ENCODE measurements at places on chromosomes 2 and 18. TPM values are rescaled to one million over a fixed set of nuclear protein-coding genes. Genes with fewer than 3 reads are reported as not detected.

- peaks cover 48% of the 10 kb centered on the region for H3K4me1 ChIP-seq
- no peak overlapping the region for H3K27ac ChIP-seq
- H3K36me3 ChIP-seq = no peaks in the 10 kb centered on the region
- no peak overlapping the region for H3K4me3 ChIP-seq
These were observed 37.2 kb downstream of the PTPRM start for GRCh38 chr18:7604361-7604760.

DNA sequence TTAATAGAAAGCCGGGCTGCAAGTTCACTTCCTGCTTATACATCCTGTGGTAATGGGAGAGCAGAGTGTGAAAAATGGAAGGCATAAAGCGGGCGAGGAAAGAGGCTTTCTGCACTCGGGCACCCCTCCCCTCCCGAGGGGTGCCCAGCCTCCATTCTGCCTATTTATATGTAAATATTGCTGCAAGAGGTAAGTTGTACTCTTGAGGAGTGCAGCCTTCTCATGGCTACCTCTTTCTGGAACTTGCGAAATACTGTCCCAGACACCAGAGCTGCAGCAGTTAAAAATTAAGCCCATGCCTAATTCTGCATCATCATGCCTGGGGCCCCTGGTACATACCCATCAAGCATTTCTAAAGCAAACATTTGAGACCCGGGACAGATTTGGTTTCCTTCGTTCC is 156.0 kb downstream of the GBX2 start:
- no peaks in the 10 kb centered on the region for H3K36me3 ChIP-seq
- DNase-seq = peak; percentile 37
- H3K4me1 ChIP-seq = no peaks in the 10 kb centered on the region

DNA sequence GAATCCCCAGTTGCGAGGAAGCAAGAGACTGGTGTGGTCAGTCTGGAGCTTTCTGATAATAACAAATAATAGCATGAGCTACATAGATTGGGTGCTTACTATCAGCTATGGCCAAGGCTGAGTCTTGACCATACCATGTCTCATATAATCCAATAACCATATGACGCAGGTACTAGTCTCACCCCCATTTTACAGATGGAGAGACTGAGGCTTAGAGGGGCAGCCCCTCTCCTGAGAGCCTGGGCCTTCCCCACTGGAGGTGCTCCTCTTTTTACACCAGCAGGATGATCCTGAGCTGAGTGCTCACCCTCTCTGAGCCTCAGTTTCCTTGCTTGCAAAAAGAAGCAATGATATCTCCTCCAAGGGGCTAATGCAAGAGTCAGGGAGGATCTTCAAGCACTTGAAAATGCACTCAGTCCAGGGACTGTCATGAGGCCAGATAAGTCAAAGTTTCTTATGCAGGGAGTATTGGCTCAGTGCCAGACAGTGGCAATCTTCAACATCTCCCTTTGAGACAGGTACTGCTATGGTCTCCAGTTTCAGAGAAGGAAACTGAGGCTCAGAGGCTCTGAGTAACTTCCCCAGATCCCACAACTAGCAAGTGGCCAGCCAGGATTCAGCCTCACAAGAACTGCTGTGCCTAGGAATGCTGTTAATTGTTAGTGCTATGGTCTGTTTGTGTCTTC is 149.7 kb downstream of the TFCP2L1 start:
- no peak for DNase-seq
- H3K4me1 ChIP-seq = no peaks in the 10 kb centered on the region
- H3K27ac ChIP-seq = no peak overlapping the region
- no peaks in the 10 kb centered on the region for H3K27me3 ChIP-seq
- H3K36me3 ChIP-seq = no peaks in the 10 kb centered on the region

- H3K4me3 ChIP-seq = no peak overlapping the region
- H3K4me1 ChIP-seq = no peaks in the 10 kb centered on the region
- H3K27ac ChIP-seq = no peak overlapping the region
- no peaks in the 10 kb centered on the region for H3K27me3 ChIP-seq
- no peak for DNase-seq
These were observed 48.7 kb upstream of the OTOF start for GRCh38 chr2:26526589-26526988.

- no peaks in the 10 kb centered on the region for H3K27me3 ChIP-seq
- no peaks in the 10 kb centered on the region for H3K36me3 ChIP-seq
- no peak for DNase-seq
- no peaks in the 10 kb centered on the region for H3K4me1 ChIP-seq
These were observed 72.8 kb upstream of the DSEL start for GRCh38 chr18:67589325-67589724.

- H3K36me3 ChIP-seq = no peaks in the 10 kb centered on the region
- H3K27me3 ChIP-seq = no peaks in the 10 kb centered on the region
- H3K4me3 ChIP-seq = no peak overlapping the region
- DNase-seq = no peak
These were observed 187.0 kb upstream of the HDAC4 start for GRCh38 chr2:239587841-239588240.

DNA sequence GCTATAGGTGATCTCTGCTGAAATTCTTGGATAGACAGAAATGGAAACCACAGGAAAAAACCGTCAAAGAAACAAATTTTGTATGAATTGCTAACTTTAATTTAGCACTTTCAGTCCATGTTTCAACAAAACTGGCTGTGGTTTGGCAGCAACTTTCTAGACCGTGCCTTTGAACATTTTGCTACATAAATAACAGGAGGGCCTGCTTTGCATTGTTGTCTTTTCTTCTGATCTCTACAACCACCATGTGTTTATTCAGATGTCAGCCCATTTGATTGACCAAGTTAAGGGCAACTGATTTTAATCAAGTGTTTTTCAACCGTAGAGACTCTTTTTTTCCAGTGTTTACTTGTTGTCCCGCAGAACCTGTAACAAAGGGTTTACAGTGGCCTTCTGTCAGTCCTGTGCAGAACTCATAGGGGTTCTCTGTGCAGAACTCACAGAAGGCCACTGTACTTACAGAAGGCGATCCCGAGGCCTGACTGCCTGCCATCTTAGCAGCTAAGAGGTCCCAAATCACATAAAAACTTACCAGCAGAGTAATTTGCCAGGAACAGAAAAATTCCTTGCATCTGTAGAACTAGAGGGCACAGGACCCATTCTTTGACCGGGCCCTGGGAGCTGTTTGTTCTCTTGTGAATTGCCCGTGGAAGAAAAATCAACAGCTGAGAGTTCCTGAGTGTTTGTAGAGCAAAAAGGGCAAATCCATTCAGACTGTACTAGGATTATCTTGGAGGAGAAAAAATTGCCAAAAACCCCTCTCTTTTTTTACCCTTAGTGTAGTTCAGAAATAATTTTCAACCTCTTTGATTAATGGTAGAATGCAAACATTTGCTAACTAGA is 120.6 kb downstream of the PRKRA start:
- DNase-seq = no peak
- H3K27me3 ChIP-seq = no peaks in the 10 kb centered on the region
- peaks cover 8% of the 10 kb centered on the region for H3K4me1 ChIP-seq
- H3K4me3 ChIP-seq = no peak overlapping the region
- no peaks in the 10 kb centered on the region for H3K36me3 ChIP-seq
- H3K27ac ChIP-seq = no peak overlapping the region

DNA sequence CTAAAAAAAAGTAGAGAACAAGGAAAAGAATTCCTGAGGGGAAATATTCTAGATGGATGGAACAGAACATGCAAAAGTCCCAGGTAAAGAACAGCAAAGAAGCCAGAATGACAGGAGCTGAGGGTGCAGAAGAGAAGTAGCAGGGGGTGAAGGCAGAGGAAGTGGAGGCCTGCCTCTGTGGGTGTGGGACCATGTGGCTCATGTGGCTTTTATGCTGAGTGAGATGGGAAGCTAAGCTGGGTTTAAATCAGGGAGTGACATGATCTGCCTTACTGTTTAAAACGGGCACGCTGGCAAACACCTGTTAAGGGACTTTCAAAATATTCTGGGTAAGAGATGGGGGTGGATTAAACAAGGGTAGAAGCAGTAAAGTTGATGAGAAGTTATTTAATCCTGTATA is 40.0 kb downstream of the GKN2 start:
- peaks cover 12% of the 10 kb centered on the region for H3K4me1 ChIP-seq
- no peaks in the 10 kb centered on the region for H3K27me3 ChIP-seq
- H3K36me3 ChIP-seq = no peaks in the 10 kb centered on the region
- H3K4me3 ChIP-seq = no peak overlapping the region

DNA sequence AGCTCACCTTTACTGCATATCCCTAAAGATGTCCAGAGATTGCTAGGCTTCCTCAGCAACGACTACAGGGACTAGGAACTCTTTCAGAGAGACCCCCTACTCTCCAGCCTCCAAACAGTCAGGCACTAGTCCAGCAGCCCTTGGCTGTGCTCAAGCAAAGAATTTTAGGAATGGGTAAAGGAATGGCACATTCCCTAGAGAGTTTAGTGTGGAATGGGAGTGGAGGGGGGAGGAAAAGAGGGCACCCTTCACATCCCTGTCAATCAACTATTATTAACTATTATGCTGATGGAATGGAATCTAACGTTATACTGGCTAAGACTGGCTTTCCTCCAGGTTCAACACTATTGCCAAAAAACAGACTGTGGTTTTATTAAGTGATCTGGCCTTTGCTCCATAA is 64.8 kb downstream of the IKZF2 start:
- H3K27me3 ChIP-seq = no peaks in the 10 kb centered on the region
- H3K4me1 ChIP-seq = no peaks in the 10 kb centered on the region
- H3K4me3 ChIP-seq = no peak overlapping the region
- no peaks in the 10 kb centered on the region for H3K36me3 ChIP-seq
- no peak overlapping the region for H3K27ac ChIP-seq
- no peak for DNase-seq

DNA sequence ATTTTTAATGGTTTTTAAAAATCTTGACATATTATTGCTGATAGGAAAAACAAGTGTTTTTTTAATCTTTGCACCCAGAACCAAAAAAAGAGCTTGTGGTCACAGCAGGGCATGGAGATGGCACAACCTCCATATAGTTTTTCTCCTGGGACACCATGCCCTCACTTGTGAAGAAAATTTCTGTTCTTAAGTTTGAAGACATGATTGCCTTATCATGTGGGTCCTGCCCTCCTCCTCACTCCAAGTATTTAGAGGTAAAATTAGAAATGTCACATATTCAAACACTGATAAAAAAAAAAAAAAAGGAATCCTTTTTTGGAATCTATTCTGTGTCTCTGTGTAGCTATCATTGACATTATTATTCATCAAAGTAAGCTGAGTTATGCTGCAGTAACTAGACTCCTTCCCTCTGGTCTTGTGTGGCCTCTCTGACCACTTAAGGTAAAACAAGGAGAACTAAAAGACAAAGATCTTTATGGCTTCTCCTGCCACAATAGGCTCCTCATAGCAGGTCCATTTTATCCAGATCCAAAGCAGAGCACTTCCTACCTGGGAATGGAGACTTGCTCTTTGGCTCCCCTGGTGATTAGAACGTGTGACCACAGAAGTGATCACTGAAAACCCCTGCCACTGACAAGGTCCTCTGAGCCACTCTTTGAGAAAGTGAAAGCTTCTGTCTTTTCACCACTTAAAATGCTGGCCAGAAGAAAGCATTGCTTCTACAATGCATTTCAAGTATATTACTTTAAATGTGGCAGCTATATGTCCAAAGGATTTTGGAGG is 19.8 kb downstream of the ADD2 start:
- H3K27me3 ChIP-seq = no peaks in the 10 kb centered on the region
- H3K27ac ChIP-seq = no peak overlapping the region
- no peak overlapping the region for H3K4me3 ChIP-seq
- DNase-seq = no peak
- no peaks in the 10 kb centered on the region for H3K36me3 ChIP-seq

- no peak for DNase-seq
- no peak overlapping the region for H3K4me3 ChIP-seq
- peaks cover 41% of the 10 kb centered on the region for H3K4me1 ChIP-seq
- H3K27me3 ChIP-seq = no peaks in the 10 kb centered on the region
These were observed 36.1 kb downstream of the INSIG2 start for GRCh38 chr2:118124288-118124891.

DNA sequence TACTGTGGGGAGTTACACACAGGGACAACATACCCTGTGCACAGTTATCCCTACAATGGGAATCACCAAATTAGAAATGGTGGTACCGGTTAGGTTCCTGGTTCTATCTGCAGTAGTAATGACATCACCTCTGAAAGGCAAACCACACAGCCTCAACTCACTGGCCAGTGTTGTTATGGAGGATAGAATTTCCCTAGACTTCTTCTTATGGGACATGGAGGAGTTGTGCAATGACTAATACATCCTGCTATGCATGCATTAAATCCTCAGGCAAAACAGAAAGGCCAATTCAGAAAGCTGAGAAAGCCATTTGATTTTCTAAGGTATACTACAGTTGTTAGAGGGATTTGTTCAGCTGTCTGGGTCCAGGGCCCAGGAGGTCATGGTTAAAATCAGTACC is 439.3 kb downstream of the TMX3 start:
- H3K27me3 ChIP-seq = no peaks in the 10 kb centered on the region
- H3K36me3 ChIP-seq = no peaks in the 10 kb centered on the region
- H3K4me3 ChIP-seq = no peak overlapping the region
- no peak overlapping the region for H3K27ac ChIP-seq
- no peak for DNase-seq

- H3K27ac ChIP-seq = no peak overlapping the region
- no peaks in the 10 kb centered on the region for H3K36me3 ChIP-seq
- no peak overlapping the region for H3K4me3 ChIP-seq
- H3K4me1 ChIP-seq = peaks cover 6% of the 10 kb centered on the region
These were observed 9.4 kb upstream of the AGFG1 start for GRCh38 chr2:227462462-227462951.

GRCh38 chr18:14026199-14026598 is 106.0 kb downstream of the ZNF519 start:
- H3K27ac ChIP-seq = no peak overlapping the region
- no peaks in the 10 kb centered on the region for H3K4me1 ChIP-seq
- H3K4me3 ChIP-seq = no peak overlapping the region

DNA sequence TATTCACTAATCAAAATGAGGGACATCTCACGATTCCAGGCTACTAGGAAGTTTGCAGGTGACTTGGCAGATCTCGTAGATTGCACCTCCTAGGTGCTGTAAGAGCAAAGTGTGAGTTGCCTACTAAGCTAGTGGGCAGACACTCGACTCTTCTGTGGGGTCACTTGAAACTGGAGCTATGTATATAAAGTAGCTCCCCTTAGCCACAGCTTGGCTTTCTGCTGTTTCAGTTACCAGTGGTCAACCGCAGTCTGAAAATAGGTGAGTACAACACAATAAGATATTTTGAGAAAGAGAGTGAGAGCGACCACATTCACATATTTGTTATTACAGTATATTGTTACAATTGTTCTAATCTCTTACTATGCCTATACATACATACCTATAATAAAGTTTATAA is 23.3 kb downstream of the CTAGE1 start:
- no peak for DNase-seq
- no peaks in the 10 kb centered on the region for H3K36me3 ChIP-seq
- H3K4me3 ChIP-seq = no peak overlapping the region
- H3K4me1 ChIP-seq = no peaks in the 10 kb centered on the region
- no peaks in the 10 kb centered on the region for H3K27me3 ChIP-seq

GRCh38 chr2:47065771-47066380 is 89.2 kb downstream of the STPG4 start:
- peaks cover 34% of the 10 kb centered on the region for H3K36me3 ChIP-seq
- H3K4me1 ChIP-seq = peaks cover 55% of the 10 kb centered on the region
- no peaks in the 10 kb centered on the region for H3K27me3 ChIP-seq
- H3K27ac ChIP-seq = peak overlapping the region; percentile 52

GRCh38 chr18:46676182-46676835 is 19.3 kb upstream of the LOXHD1 start:
- no peaks in the 10 kb centered on the region for H3K36me3 ChIP-seq
- no peaks in the 10 kb centered on the region for H3K27me3 ChIP-seq
- no peak overlapping the region for H3K4me3 ChIP-seq
- DNase-seq = no peak

Gene ANKRD30B
- total RNA-seq = not detected

Gene KCTD1
- total RNA-seq = 22.3 TPM

Gene TRIM54
- total RNA-seq = not detected

Gene CCBE1
- total RNA-seq = 23.6 TPM

Gene SPP2
- total RNA-seq = not detected

Gene CDK5R2
- not detected for total RNA-seq

Gene REG3A
- not detected for total RNA-seq

All from upper lobe of left lung (tissue), 6 donors.